ENCODE measurements at places on chromosomes 2 and 18.

- DNase-seq: no peak
Observed at GRCh38 chr2:140597205-140597604, 1533.6 kb downstream of the LRP1B start.

DNA sequence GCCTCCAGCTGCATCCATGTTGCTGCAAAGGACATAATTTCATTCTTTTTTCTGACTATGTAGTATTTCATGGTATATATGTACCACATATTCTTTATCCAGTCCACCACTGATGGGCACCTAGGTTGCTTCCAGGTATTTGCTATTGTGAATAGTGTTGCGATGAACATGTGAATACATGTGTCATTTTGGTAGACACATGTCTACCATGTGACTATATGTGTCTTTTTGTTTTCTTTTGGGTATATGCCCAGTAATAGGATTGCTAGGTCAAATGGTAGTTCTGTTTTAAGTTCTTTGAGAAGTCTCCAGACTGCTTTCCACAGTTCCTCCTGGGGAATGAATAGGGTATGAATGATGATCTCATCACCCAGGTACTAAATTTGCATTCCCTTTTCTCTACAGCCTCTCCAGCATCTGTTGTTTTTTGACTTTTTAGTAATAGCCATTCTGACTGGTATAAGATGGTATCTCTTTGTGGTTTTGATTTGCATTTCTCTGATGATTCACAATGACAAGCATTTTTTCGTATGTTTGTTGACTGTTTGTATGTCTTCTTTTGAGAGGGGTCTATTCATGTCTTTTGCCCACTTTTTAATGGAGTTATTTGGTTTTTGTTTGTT lies 35.6 kb upstream of the FEZ2 start:
- no peak for DNase-seq

- DNase-seq: no peak
Observed at GRCh38 chr2:41510108-41510507, 537.7 kb upstream of the PKDCC start.

- no peak for DNase-seq
Observed at GRCh38 chr2:213238753-213239495, 45.3 kb upstream of the SPAG16 start.

- DNase-seq: no peak
Observed at GRCh38 chr18:24315170-24315569, 82.5 kb downstream of the OSBPL1A start.

All from NCI-H1105 (cell line).